ENCODE measurements at places on chromosomes 5 and 9. TPM values are rescaled to one million over a fixed set of nuclear protein-coding genes. Genes with fewer than 3 reads are reported as not detected.

The SLC1A1 gene
- 6.0 TPM for total RNA-seq

- DNase-seq, result no peak
These were observed 52.2 kb downstream of the PDE8B start for GRCh38 chr5:77262697-77263096.

GRCh38 chr9:129637673-129638439 is 4.1 kb downstream of the ASB6 start:
- no peak for DNase-seq

DNA sequence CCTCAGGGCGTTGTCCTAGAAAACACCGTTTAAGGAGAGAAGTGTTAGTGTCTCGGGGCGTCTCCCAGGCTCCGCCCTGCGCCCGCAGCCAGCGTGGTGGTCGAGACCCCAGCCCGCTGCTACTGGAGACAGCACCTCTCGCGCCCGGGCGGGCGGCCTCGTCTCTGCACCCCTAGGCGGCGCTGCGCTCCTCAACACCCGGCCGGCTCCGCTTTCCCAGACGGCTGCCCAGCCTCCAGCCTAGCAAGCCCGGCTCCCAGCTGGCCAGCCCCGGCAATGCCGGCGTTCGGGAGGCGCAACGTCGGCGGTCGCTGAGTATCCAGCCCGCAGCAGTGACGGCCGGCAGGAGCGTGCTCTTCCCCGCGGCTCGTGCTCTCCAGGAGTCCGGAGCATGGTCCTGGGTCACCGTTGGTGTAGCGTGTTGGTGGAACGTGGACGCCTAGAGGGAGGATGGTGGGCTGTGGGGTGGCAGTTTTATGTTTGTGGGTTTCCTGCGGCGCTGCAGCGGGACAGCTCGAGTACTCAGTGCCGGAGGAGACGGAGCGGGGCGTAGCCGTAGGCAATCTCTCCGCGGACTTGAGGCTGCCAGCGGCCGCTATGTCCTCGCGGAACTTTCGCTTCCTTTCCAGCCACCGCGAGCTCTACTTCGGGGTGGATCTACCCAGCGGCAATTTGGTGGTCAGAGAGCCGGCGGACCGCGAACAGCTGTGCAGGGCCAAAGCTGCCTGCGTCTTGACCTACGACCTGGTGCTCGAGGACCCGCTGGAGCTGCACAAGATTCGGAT is 536 bp downstream of the PCDHAC1 start:
- DNase-seq, result peak; percentile 22

- no peak for DNase-seq
These were observed 258.1 kb downstream of the SYK start for GRCh38 chr9:91059713-91060112.

DNA sequence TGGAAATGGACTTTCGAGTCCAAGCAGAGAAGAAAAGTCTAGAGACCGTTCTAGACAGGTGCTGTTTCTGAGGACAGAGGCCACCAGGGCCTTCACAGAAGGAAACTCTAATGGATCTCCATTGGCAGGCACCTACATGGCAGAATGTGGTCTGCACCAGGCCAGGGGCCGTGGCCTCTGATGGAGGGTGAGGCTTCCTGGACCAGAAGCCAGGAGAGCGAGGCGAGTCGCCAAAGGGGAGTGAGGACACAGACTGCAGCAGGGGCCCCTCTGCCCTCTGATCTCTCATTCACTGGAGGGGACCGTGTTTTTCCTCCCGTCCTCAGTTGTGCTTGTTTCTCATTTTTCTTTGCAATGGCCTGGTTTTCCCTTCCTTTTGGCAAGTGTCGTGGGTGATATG is 41.1 kb downstream of the ALG2 start:
- no peak for DNase-seq

GRCh38 chr9:105341434-105342146 is 97.1 kb downstream of the SLC44A1 start:
- peak; percentile 70 for DNase-seq

- no peak for DNase-seq
These were observed 1087.7 kb upstream of the ARRDC3 start for GRCh38 chr5:92470770-92471169.
